ENCODE measurements at places on chromosomes 16 and 17. TPM values are rescaled to one million over a fixed set of nuclear protein-coding genes. Genes with fewer than 3 reads are reported as not detected.

Gene SEPTIN12
- not detected for total RNA-seq

DNA sequence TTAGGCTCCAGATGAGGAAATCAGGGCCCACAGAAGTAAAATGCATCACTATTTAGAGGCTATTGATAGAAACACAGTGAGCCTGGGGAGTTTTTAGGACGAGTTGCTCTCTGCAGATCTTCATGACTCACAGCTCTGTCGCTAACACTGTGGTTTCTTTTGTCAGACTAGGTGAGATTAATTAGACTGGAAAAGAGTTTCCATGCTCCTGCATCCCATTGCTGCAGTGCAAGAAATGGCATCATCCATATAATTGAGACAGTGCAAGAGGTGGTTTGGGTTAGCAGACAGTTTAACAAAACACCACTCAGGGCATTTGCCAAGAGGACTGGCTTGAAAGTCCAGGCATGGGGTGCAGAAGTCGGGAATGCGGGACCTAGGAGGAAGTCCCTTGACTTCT, 198.8 kb upstream of the CACNG5 start:
- peak; percentile 39 for DNase-seq
- H3K36me3 ChIP-seq: no peaks in the 10 kb centered on the region
- peaks cover 64% of the 10 kb centered on the region for H3K4me1 ChIP-seq

GRCh38 chr16:70593544-70593943, 52.8 kb upstream of the IL34 start:
- H3K4me3 ChIP-seq: no peak overlapping the region
- H3K4me1 ChIP-seq: peaks cover 9% of the 10 kb centered on the region
- no peaks in the 10 kb centered on the region for H3K27me3 ChIP-seq
- H3K27ac ChIP-seq: no peak overlapping the region
- H3K36me3 ChIP-seq: no peaks in the 10 kb centered on the region

- H3K4me1 ChIP-seq: no peaks in the 10 kb centered on the region
- no peak for DNase-seq
- H3K36me3 ChIP-seq: peaks cover 7% of the 10 kb centered on the region
- H3K4me3 ChIP-seq: no peak overlapping the region
Observed at GRCh38 chr17:40151414-40151963, 11.2 kb downstream of the CASC3 start.

GRCh38 chr17:8900626-8901585, 33.4 kb upstream of the PIK3R6 start:
- H3K27me3 ChIP-seq: peaks cover 53% of the 10 kb centered on the region
- no peaks in the 10 kb centered on the region for H3K36me3 ChIP-seq
- no peak for DNase-seq
- H3K4me1 ChIP-seq: no peaks in the 10 kb centered on the region

- H3K4me1 ChIP-seq: no peaks in the 10 kb centered on the region
- peaks cover 26% of the 10 kb centered on the region for H3K36me3 ChIP-seq
- H3K27ac ChIP-seq: no peak overlapping the region
- DNase-seq: peak; percentile 47
Observed at GRCh38 chr17:44865231-44865660, 17.6 kb downstream of the HIGD1B start.

DNA sequence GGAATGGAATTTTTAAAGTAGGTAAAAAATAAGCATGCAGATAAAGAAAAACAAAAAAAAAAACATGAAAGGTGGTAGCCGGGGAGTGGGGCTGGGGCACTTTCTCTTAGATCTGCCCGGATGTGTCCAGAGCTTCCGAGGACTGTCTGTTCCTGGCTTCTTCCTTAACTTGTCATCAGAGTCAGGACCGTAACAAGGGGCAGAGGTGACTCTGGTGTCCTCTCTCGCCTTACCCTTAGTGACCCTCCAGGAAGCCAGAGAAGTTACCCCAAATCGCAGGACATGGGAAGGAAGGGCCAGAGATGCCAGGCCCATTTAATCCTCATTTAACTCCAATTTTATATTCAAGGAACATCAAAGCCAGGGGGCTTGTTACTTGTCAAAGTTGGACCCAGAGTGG, 115.5 kb downstream of the ABCC6 start:
- no peaks in the 10 kb centered on the region for H3K4me1 ChIP-seq
- H3K36me3 ChIP-seq: peaks cover 11% of the 10 kb centered on the region
- H3K4me3 ChIP-seq: no peak overlapping the region
- H3K27ac ChIP-seq: no peak overlapping the region
- no peaks in the 10 kb centered on the region for H3K27me3 ChIP-seq

GRCh38 chr16:54342966-54343365, 56.4 kb upstream of the IRX3 start:
- no peak overlapping the region for H3K4me3 ChIP-seq
- peaks cover 31% of the 10 kb centered on the region for H3K4me1 ChIP-seq
- peak overlapping the region; percentile 61 for H3K27ac ChIP-seq

DNA sequence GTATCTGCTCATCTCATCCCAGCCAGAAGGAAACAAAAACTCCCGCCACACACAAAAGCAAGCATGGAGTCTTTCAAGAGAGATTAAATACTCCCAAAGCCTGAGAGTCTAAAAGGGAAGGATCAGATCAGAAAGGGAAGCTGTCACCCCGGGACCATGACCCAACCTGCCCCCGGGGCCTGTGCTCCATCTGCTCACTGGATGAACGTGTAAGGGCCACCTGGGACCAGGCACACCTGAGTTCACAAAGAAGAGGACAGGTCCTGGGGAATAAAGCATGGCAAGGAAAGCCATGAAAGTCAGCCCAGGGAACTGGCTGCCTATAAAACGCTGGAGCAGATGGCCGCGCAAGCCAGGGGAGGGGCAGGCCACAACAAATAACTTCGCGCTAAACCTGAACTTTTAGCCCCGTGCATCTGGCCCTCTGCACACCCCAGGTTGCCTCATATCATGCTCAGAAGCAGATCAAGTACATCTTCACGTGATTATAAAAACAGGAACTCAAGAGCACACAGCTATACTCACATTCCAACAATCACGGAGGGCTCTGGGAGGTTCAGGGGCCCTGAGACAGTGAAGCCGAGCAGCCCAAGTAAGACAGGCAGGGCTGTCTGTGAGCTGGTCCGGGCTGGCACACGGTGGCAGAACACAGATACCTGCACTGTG, 3.4 kb downstream of the TMEM11 start:
- H3K27ac ChIP-seq: no peak overlapping the region
- peaks cover 19% of the 10 kb centered on the region for H3K4me1 ChIP-seq
- H3K27me3 ChIP-seq: no peaks in the 10 kb centered on the region
- H3K4me3 ChIP-seq: no peak overlapping the region

GRCh38 chr16:88005968-88006367, 54.7 kb downstream of the BANP start:
- DNase-seq: no peak
- no peaks in the 10 kb centered on the region for H3K36me3 ChIP-seq
- no peak overlapping the region for H3K4me3 ChIP-seq
- no peak overlapping the region for H3K27ac ChIP-seq

- DNase-seq: no peak
- H3K27ac ChIP-seq: no peak overlapping the region
- H3K27me3 ChIP-seq: peaks cover 63% of the 10 kb centered on the region
- H3K36me3 ChIP-seq: no peaks in the 10 kb centered on the region
- no peak overlapping the region for H3K4me3 ChIP-seq
- H3K4me1 ChIP-seq: no peaks in the 10 kb centered on the region
Observed at GRCh38 chr17:66841328-66841727, 6.4 kb downstream of the CACNG5 start.

DNA sequence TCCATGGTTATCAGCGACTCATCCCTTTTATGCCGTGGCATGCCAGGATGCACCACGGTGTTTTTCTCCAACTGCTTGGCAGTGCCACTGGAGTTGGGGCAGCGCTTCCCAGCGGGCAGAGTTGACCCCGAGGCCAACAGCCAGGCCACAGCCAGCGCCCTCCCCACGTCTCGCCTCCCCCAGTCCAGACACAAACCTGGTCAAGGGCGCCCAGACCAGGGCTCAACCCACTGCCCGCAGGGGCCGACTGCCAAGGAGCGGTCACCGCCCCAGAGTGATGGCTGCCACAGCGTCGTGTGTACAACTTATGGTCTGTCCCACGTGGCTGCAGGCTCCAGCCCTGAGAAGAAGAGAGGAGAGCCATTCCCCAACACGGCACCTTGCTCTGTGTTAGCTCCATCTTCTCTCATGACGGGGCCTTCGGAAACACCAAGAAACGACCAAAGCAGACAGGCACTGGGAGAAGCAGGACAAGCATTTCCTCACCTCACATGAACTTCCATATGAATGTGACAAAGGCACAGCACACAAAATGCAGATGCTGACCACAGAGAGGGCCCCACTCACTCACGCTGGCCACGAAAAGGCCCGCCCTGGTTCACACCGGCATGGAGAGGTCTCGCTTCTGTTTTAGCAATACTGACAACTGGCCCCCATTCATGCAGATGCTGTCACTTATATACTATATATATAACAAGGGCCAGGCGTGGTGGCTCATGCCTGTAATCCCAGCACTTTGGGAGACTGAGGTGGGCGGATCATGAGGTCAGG, 27.0 kb downstream of the AXIN1 start:
- peaks cover 29% of the 10 kb centered on the region for H3K4me1 ChIP-seq
- DNase-seq: no peak
- H3K27me3 ChIP-seq: no peaks in the 10 kb centered on the region
- no peaks in the 10 kb centered on the region for H3K36me3 ChIP-seq
- no peak overlapping the region for H3K27ac ChIP-seq

DNA sequence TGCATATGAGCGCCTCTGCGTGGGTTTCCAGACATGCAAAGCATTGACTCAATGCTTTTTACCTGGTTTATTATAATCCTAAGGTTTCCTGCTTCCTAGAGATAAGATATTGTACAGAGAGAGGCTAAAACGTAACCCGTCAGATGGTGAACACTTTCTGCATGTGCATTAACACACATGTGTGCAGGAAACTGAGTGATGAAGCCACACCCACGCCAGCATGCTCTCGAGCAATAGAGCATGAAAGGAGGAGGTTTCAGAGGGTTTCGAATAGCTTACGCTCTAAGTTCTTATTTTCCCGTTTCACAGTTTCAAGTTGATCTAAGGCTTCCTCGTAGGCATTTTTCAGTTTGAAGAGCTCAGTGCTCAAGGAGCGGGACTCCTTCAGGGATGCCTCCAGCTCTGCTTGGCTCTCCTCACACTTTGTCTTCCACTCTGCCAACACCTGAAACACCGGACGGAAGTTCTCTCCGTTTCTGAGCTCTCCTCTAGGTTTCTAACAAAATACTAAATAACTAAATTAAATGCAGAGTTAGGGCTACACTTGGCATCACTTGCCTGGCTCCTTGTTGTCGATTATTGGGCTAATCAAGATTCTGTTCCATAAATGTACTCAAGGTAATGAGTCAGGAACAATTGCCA, 23.2 kb downstream of the MYH3 start:
- DNase-seq: no peak
- H3K4me3 ChIP-seq: no peak overlapping the region
- H3K27ac ChIP-seq: no peak overlapping the region
- H3K27me3 ChIP-seq: peaks cover 46% of the 10 kb centered on the region
- no peaks in the 10 kb centered on the region for H3K36me3 ChIP-seq

GRCh38 chr17:50059759-50060273, 3.9 kb downstream of the ITGA3 start:
- H3K27ac ChIP-seq: peak overlapping the region; percentile 97
- peak overlapping the region; percentile 79 for H3K4me3 ChIP-seq
- H3K36me3 ChIP-seq: peaks cover 54% of the 10 kb centered on the region
- peaks cover 64% of the 10 kb centered on the region for H3K4me1 ChIP-seq

DNA sequence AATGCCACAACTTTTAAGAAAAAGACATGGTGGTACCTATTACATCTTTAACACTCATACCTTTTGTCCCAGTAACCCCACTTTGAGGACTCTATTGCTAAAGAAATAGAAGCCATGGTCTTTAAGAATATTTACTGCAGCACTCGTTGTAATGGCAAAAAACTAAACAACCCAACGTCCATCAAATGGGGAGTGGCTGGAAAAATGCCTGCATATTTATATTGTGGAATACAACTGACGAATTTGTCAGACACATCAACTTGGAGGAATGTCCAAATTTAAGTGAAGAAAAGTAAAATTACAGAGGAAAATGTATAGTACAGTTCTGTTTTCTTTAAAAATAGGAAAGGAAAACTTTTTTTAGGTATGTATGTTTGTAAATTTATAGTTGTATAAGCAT, 47.8 kb downstream of the STX8 start:
- H3K36me3 ChIP-seq: no peaks in the 10 kb centered on the region
- no peaks in the 10 kb centered on the region for H3K27me3 ChIP-seq
- H3K4me3 ChIP-seq: no peak overlapping the region
- DNase-seq: no peak
- no peak overlapping the region for H3K27ac ChIP-seq
- no peaks in the 10 kb centered on the region for H3K4me1 ChIP-seq

- peak overlapping the region; percentile 15 for H3K4me3 ChIP-seq
- peak overlapping the region; percentile 99 for H3K27ac ChIP-seq
- no peaks in the 10 kb centered on the region for H3K36me3 ChIP-seq
- peaks cover 43% of the 10 kb centered on the region for H3K4me1 ChIP-seq
- no peaks in the 10 kb centered on the region for H3K27me3 ChIP-seq
Observed at GRCh38 chr16:11640987-11641817, 27.1 kb upstream of the SNN start.

DNA sequence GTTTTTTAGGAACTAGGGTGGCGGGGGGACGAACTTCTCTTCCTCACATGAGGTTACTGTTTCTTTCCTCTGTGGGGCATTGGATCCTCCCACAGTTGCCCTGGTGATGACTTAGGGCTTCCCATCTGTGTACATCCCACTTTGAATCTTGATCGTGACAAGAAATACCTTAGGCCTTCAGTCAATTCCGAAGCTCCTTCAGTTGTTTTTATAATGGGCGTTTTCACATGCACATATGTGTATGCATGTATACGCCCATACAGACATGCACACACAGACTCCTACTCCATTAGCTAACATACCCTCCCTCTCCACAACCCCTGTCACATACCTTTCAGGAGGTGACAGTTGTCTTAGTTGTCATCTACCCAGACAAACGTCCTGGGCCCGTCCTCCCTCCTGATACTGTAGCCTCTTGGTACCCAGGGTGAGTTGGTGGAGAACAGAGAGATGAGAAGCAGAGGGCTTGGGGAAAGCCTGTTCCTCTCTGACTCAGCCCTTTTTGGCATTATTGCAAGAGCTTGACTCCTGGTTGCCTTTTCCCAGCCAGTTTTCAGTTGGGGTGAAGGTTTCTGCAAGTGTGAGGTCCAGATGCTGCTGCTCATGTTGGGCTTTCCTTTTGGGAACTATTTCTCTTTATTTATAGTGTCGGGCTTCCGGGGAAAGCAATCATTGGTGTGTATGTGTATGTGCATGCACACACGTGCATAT, 2.2 kb upstream of the AOC2 start:
- H3K4me3 ChIP-seq: no peak overlapping the region
- H3K27me3 ChIP-seq: no peaks in the 10 kb centered on the region
- DNase-seq: no peak
- no peak overlapping the region for H3K27ac ChIP-seq

GRCh38 chr16:86569701-86570447, 3.2 kb downstream of the FOXC2 start:
- no peak overlapping the region for H3K27ac ChIP-seq
- H3K4me3 ChIP-seq: no peak overlapping the region
- no peaks in the 10 kb centered on the region for H3K4me1 ChIP-seq
- peaks cover 71% of the 10 kb centered on the region for H3K27me3 ChIP-seq
- H3K36me3 ChIP-seq: no peaks in the 10 kb centered on the region

- no peaks in the 10 kb centered on the region for H3K36me3 ChIP-seq
- no peaks in the 10 kb centered on the region for H3K27me3 ChIP-seq
- no peak overlapping the region for H3K4me3 ChIP-seq
- H3K4me1 ChIP-seq: peaks cover 46% of the 10 kb centered on the region
- no peak for DNase-seq
Observed at GRCh38 chr16:19089410-19089955, 22.1 kb downstream of the COQ7 start.

All from PC-9 (cell line).